ENCODE measurements at places on chromosomes 2 and 18.
A peak's percentile ranks its signal among the peaks of the same experiment; 100 is the strongest.

- peaks cover 51% of the 10 kb centered on the region for H3K4me1 ChIP-seq
- no peaks in the 10 kb centered on the region for H3K36me3 ChIP-seq
- peak overlapping the region; percentile 96 for H3K27ac ChIP-seq
These were observed 30.9 kb downstream of the LONRF2 start for GRCh38 chr2:100291152-100291970.

DNA sequence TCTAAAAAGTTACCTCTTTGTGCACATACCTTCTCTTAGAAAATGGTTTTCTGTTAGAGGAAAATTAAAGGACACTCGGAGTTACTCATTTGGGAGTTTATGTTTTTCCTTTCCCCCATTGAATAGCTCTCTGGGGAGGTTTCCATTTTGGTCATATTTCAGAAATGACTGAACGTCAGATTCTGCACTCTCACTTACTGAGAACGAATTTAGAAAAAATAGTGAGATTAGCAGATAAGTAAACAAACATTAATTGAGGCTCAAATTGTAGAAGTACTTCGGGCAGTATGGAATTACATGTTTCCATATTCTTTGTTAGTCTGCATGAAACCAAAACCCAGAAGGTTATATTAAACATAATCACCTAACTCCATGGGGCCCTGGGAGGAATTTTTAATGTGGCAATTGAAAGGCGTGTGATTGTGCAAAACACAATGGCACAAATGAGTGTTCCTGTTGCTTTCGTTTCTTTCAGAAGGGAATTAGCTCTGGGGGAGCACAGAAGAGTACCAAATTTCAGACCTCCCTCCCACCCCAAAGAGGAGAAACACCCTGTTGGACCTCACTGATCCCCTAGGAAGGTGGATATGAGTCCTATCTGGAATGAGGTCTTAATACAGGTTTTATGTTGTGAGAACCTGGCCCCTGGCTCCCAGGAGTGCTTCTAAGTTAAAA, 212.3 kb downstream of the BCL2 start:
- no peak for DNase-seq
- H3K27ac ChIP-seq, result no peak overlapping the region
- no peak overlapping the region for H3K4me3 ChIP-seq
- H3K36me3 ChIP-seq, result no peaks in the 10 kb centered on the region
- no peaks in the 10 kb centered on the region for H3K4me1 ChIP-seq

DNA sequence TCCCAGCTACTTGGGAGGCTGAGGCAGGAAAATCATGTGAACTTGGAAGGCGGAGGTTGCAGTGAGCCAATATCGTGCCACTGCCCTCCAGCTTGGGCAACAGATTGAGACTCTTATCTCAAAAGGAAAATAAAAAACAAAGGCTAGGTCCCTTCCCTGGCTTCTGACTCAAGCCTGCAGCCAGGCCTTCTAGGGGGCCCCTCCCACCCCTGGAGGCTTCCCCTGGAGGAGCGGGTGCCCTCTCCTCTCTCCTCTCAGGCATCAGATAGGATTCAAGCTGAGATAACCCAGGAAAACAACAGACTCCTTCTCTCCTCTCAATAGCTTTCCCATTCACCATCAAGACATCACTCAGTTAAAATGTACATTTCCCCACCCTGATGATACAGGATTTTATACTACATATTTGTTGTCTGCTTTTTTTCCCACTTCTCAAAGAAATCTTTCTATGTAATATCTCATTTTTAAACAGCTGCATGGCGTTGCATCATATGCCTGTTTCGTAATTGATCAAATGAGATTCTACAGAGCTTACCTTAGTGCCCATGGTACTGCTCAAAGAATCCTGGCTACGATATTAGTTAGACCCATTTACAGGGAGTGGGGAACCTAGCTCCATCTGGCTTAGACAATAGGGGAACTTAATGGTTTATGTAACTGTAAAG, 20.6 kb upstream of the C2orf72 start:
- no peaks in the 10 kb centered on the region for H3K36me3 ChIP-seq
- no peak overlapping the region for H3K27ac ChIP-seq
- no peak overlapping the region for H3K4me3 ChIP-seq
- H3K27me3 ChIP-seq, result no peaks in the 10 kb centered on the region
- no peak for DNase-seq

- H3K27me3 ChIP-seq, result no peaks in the 10 kb centered on the region
- no peaks in the 10 kb centered on the region for H3K4me1 ChIP-seq
- no peak overlapping the region for H3K4me3 ChIP-seq
These were observed 262.0 kb upstream of the MMADHC start for GRCh38 chr2:149849591-149849990.

- H3K36me3 ChIP-seq, result no peaks in the 10 kb centered on the region
- H3K27me3 ChIP-seq, result no peaks in the 10 kb centered on the region
- no peak overlapping the region for H3K4me3 ChIP-seq
- no peak overlapping the region for H3K27ac ChIP-seq
- no peak for DNase-seq
These were observed 62.2 kb downstream of the CLHC1 start for GRCh38 chr2:55169915-55170314.

DNA sequence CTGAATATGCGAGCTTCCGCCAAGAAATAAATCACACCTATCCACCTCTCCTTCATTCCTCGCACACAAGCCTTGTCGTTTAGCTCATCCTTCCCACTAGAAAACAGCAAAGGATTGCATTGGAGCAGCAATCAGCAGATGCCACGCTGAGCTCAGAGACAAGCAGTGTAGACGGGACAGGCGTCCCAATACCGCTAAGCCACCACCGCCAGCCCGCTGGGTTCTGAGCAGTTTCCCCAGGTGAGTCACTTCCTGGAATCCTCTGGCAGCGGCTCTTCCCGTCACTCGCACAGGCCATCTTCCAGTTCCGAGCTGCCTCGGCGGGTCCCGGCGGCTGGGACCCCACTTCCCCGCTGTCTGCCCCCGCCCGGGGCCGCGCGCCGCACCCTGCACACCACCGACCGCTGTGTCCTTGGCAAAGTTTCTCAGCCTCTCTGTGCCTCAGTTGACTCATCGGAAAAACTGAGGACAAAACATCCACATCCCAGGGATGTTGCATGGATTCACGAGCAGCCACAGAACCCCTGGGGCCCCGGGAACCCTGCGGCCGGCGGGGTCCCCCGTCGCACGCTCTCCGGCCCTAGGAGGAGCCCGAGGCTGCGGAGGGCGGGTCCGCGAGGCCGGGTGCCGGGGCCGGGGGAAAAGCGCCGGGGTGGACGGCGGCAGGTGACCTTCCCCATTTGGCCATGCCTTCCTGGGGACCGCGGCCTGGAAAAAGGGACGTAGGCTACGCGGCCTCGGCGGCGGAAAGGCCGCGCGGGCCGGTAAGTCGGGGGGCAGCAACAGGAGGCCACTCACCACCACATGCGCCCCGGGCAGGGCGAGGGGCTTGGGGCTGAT, 573 bp downstream of the KDSR start:
- DNase-seq, result peak; percentile 32
- peak overlapping the region; percentile 84 for H3K4me3 ChIP-seq
- peak overlapping the region; percentile 87 for H3K27ac ChIP-seq
- peaks cover 3% of the 10 kb centered on the region for H3K36me3 ChIP-seq
- H3K27me3 ChIP-seq, result no peaks in the 10 kb centered on the region

- peak; percentile 88 for DNase-seq
- H3K4me1 ChIP-seq, result peaks cover 100% of the 10 kb centered on the region
- no peaks in the 10 kb centered on the region for H3K36me3 ChIP-seq
- H3K27ac ChIP-seq, result peak overlapping the region; percentile 92
- H3K4me3 ChIP-seq, result peak overlapping the region; percentile 0
- no peaks in the 10 kb centered on the region for H3K27me3 ChIP-seq
These were observed 104.2 kb upstream of the NEUROD1 start for GRCh38 chr2:181784556-181784955.

DNA sequence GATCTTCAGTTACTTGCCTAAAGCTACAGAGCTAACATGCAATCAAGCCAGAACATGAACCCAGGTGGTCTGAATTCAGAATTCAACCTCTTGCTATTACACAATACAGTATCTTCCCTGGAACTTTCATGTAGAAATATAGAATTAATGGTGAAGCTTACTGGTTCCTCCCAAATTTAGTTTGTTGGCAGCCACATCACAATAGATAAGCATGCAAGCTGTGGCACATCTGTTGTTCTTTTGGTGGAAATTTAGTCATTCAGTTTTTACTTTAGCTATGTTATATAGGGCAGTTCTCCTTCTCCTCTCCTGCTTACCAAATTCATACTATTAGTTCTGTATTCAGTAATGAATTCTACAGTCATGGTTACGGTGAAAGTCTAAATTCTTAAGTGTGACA, 101.0 kb upstream of the RNF152 start:
- H3K4me1 ChIP-seq, result peaks cover 15% of the 10 kb centered on the region
- no peak for DNase-seq
- no peak overlapping the region for H3K27ac ChIP-seq
- no peaks in the 10 kb centered on the region for H3K36me3 ChIP-seq
- no peak overlapping the region for H3K4me3 ChIP-seq

- H3K4me1 ChIP-seq, result peaks cover 38% of the 10 kb centered on the region
- no peaks in the 10 kb centered on the region for H3K36me3 ChIP-seq
- DNase-seq, result no peak
- peak overlapping the region; percentile 87 for H3K4me3 ChIP-seq
- H3K27ac ChIP-seq, result peak overlapping the region; percentile 77
These were observed 655 bp downstream of the RND3 start for GRCh38 chr2:150486539-150487484.

DNA sequence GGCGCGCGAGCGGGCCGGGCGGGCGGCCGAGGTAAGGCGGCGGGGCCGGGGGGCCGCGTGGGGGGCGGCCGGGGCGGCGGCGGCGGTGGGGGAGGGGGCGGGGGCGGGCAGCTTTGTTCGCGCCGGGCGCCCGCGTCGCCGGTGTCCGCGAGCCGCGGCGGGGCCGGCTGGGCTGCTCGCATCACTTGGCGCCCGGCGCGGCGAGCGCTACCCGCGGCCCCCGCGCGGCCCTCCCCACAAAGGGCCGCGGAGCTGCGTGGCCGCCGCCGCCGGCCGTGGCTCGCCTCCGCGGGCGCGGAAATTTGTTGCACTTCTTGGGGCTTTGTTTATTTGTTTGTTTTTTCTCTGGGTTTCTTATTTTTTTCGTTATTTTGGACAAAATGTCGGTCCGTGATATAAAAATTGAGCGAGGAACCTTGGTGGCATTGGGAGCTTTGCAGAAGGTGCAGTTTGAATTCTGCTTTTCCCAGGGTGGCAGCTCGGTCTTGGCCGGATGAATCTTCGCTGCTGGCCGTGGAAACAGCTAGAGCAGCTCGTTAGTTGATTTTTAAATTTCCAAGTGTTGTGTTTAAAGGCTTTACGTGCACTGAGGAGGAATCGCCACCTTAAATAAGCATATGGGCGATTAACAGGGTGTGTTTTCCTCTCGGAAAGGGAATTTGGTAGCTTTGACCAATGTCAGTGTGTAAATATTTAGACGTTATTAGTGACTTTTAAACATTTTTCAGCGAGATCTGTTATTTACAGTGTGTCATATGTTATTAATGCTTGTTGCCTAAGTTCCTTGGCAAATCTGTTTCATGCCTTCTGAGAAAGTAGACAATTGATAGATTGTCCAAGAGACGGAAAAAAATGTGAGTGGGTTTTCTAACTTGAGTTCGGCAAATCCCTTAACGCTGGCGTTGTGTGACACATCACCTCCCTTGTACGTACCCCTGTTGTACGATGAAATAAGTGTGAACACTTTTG, 822 bp downstream of the UBE2E3 start:
- DNase-seq, result no peak
- H3K4me1 ChIP-seq, result peaks cover 19% of the 10 kb centered on the region
- peaks cover 13% of the 10 kb centered on the region for H3K36me3 ChIP-seq
- peak overlapping the region; percentile 55 for H3K27ac ChIP-seq

DNA sequence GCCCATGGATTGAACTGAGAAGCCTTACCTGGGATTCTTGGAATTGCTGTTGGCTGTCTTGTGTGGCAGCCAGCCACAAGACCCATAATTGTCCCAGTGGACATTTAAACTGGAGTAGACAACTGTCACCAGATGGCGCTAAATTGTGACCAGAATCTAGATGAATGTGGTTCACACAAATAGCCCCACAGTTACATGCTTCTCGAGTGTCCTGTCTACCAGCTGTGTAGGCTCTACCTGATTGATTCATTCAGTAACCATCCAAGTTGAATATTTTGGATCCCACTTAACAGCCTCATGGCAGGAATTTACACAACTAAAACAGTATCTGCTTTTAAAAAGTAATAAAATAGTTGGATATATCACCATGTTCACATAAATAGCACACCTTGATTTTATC, 73.2 kb downstream of the MAP4K4 start:
- H3K4me1 ChIP-seq, result peaks cover 26% of the 10 kb centered on the region
- H3K27me3 ChIP-seq, result no peaks in the 10 kb centered on the region
- peak; percentile 62 for DNase-seq

DNA sequence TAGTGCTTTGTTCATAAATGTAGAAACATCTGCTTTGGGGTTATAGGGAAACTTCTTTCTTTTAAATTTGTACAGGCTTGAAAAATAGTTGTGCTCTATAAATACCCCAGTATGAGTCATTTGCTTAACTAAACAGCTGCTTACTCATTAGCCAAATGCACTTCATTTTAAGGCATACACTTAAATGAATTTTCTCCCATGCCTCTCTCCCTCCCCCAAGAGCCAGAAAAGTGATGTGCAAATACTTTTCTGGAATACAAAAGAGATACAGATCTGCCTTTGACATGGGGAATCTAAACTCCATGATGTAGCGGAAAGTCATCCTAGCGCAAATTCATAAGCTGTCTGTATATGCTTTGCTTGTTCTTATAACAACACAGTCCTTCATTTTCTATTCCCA, 469.4 kb downstream of the DLGAP1 start:
- no peaks in the 10 kb centered on the region for H3K4me1 ChIP-seq
- DNase-seq, result no peak
- no peaks in the 10 kb centered on the region for H3K36me3 ChIP-seq
- H3K27ac ChIP-seq, result no peak overlapping the region
- no peak overlapping the region for H3K4me3 ChIP-seq

GRCh38 chr2:99451280-99451679, 38.5 kb downstream of the REV1 start:
- H3K4me1 ChIP-seq, result no peaks in the 10 kb centered on the region
- peaks cover 15% of the 10 kb centered on the region for H3K36me3 ChIP-seq
- no peaks in the 10 kb centered on the region for H3K27me3 ChIP-seq
- DNase-seq, result no peak
- no peak overlapping the region for H3K27ac ChIP-seq

- H3K27ac ChIP-seq, result no peak overlapping the region
- H3K4me3 ChIP-seq, result no peak overlapping the region
- no peak for DNase-seq
- H3K36me3 ChIP-seq, result no peaks in the 10 kb centered on the region
- peaks cover 12% of the 10 kb centered on the region for H3K4me1 ChIP-seq
- no peaks in the 10 kb centered on the region for H3K27me3 ChIP-seq
These were observed 222.6 kb downstream of the ANAPC1 start for GRCh38 chr2:111661286-111661940.

- H3K36me3 ChIP-seq, result no peaks in the 10 kb centered on the region
- H3K27ac ChIP-seq, result no peak overlapping the region
- no peak overlapping the region for H3K4me3 ChIP-seq
These were observed 122.9 kb upstream of the ID2 start for GRCh38 chr2:8558956-8559355.
